Stimulated activated CD4-positive, alpha-beta T cell treated with anti-CD3 and anti-CD28 coated beads, Interleukin-12 subunit alpha, Interleukin-12 subunit beta, amount 100 ng/mL, for 4 hours (primary cell): ENCODE measurements at places on chromosomes 7 and 10.

DNA sequence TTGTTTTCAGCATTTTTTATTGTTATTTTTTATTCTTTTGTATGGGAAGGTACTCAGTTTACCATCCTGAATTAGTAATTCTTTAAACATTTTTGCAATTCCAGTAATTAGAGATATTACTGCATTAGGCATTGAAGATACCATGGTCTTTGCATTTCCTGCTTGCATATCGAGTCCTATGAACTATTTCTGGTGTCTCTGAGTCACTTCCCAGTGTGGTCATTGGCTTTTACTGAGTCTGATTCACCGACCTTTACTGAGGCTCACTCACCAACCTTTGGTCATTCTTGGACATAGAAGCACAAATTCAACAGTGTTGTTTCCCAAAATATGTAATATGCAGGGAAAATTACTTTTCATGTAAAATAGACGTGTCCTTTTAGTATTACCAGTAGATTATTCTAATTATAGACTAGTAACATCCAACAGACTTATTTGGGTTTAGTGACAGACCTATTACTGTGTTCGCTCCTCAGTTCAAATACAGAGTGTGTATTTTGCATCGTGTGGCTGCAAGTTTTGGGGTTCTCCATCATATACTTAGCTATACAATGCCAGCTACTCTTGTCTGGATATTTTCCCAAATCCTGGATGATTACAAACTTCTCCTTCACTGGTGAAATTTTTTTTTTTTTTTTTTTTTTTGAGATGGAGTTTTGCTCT lies 180.7 kb upstream of the PRSS1 start:
- DNase-seq: no peak

- DNase-seq: no peak
Measured at GRCh38 chr7:91291902-91292301, 27.7 kb downstream of the FZD1 start.

GRCh38 chr10:80497187-80498077 lies 40.3 kb upstream of the SH2D4B start:
- no peak for DNase-seq

DNA sequence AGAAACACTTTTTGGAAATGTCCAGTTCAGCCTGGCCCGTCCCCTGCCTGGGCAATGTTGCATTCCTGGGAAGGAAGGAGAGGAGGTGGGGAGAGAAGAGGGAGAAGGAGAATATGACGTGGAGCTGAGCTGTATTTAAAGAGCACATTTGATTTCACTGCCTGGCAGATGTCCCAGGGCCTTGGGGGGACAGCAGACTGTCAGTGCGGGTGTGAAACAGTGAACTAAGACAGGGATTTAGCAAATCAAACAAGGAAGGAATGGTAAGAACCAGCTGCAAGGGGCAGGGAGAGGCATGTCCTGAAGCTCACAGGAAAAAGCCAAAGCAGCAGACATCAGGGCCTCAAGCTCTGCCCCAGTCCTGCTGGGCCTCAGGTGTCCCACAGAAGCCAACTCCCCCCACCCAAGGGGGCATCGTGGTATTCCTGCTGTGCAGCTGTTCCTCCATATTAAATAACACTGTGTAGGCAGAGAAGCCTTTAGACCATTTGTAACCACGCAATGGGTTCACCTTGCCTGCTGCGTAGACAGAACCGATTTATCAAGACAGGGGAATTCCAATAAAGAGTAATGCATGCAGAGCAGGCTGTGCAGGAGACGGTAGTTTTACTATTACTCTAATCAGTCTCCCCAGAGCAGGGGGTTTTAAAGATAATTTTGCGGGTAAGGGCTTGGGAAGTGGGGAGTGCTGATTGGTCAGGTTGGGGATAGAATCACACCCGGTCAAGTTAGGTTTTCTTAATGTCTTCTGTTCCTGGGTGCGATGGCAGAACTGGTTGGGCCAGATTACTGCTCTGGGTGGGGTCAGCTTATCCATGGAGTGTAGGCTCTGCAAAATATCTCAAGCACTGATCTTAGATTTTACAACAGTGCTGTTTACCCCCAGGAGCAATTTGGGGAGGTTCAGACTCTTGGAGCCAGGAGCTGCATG lies 18.3 kb downstream of the LEP start:
- DNase-seq: no peak

- DNase-seq: no peak
Measured at GRCh38 chr10:119378737-119379067, 163.8 kb downstream of the RGS10 start.

- peak; percentile 50 for DNase-seq
Measured at GRCh38 chr10:6239213-6239991, 36.7 kb downstream of the PFKFB3 start.

- DNase-seq: no peak
Measured at GRCh38 chr7:84044834-84045233, 149.8 kb downstream of the SEMA3A start.

GRCh38 chr7:54904130-54904529 lies 114.7 kb upstream of the EGFR start:
- DNase-seq: no peak

GRCh38 chr10:1180836-1181235 lies 124.7 kb downstream of the WDR37 start:
- DNase-seq: no peak

- DNase-seq: no peak
Measured at GRCh38 chr7:31744294-31744874, 57.4 kb downstream of the PPP1R17 start.

DNA sequence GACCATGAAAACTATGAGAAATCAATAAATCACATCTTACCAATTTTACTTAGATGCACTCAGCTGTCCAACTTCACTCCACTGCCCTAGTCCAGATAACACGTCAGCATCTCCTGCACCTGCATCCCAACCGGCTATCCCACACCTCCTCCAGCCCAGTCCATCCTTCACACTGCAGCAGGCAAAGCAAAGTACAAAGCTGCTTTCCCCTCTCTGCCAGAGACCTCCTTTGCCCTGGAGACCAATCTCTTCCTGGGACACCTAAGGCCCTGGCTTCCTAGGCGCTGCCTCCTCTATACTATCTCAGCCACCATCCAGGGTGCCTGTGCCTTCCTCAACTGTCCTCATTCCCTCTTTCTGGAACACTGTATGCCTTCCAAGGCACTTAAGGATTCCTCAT lies 90.3 kb upstream of the DDC start:
- no peak for DNase-seq

DNA sequence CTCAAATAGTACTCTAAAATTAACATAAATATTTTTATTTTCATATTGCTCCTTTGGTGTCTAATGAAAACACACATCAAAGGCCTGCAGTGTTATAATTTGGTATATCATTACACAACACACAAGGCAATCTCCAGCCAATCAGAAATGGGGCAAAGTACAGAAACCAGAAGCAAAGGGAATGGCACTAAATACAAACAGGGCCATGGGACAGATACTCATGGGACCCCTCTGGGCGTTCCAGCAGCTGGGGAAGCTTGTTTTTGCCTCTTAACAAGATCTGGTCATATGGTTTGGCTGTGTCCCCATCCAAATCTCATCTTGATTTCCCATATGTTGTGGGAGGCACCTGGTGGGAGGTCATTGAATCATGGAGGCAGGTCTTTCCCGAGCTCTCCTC lies 551.8 kb upstream of the NRP1 start:
- DNase-seq: no peak

GRCh38 chr10:96089116-96089515 lies 41.0 kb upstream of the ZNF518A start:
- DNase-seq: no peak

GRCh38 chr7:132242192-132242812 lies 334.0 kb downstream of the PLXNA4 start:
- no peak for DNase-seq

DNA sequence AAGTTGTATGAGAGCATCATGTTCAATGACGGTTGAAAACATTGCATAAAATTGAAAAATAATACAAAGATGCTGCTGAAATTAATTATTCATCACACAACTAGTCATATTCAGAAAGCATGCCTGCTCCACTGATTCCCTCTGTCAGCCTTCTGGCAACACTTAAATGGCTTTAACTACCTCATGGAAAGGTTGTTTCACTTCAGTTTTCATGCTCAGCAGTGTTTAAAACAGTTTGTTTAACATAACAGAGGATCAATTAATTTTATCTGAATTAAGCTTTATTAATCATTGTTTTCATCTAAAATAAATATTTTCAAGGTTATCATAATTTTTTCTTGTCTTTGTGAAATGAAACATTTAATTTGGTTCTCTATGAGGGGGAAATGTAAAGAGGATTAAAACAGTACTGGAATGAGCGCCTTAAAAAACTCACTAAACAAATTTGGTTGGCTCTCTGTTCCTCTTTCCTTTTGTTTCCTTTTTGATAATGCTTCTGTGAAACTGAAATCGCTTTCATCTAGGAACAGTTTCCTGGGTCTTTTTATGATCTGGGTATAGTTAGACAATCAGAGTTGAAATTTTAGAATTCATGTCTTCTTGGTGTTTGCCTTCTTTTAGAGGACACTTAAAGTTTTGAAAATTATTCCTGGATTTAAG lies 427.4 kb downstream of the SH2D4B start:
- no peak for DNase-seq

DNA sequence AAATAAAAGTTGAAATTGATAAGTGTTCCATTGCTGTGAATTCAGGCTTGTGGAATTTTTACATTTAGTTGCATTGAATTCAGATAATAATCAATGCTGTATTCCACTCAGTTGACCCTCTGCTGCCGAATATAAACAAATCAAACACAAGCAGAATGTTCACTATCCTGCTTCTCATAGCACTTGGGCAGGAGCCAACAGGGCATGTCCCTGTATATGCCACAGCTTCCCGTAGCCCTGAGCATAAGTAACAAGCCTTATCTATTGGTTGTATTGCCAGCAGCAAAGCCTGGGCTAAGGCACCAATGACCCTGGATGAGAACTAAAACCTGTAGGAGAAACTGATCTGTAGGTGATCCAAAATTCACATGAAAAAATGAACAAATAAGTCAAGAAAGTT lies 145.9 kb downstream of the ARHGAP12 start:
- no peak for DNase-seq

DNA sequence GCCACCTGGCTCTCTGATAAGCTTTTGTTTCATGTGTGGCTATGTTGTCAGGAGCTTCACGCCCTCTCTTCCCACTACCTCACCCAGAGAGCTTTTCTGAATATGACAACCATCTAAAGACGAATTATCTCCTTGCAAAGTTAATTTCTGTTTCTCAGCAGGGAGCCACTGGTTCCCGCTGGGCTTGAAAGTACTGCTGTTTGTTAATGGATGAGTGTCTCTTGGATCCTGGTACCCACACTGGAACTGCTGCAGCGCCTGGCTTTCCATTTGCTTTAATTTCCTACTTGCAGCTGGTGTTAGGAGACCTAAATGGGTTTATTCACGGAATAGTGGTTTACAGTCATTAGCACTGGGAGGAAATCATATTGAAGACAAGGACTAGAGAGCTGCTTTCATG lies 267.9 kb upstream of the LRGUK start:
- DNase-seq: no peak

- DNase-seq: no peak
Measured at GRCh38 chr7:28280516-28280915, 99.9 kb upstream of the JAZF1 start.

GRCh38 chr7:140084142-140084655 lies 21.4 kb upstream of the PARP12 start:
- no peak for DNase-seq

- DNase-seq: no peak
Measured at GRCh38 chr7:122803323-122803722, 82.9 kb downstream of the CADPS2 start.

DNA sequence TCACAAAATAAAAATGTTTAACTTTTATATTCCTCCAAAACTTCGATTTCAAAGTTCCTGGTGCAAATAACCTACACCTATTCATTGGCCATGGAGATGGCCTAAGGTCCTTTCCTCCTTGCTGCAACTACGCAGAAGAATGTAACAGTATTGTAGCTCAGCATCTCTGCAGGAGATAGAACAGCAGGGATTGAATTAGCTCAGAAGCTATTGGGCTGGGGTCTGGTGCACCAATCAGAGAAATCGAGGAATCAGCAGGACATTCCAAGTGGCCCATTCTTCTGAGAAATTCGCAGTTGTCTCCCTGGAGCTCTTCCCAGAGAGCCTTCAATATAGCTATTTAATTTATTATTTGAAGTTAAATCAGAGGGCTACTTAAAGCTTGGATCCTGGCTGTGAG lies 560.6 kb downstream of the GATA3 start:
- no peak for DNase-seq

GRCh38 chr10:102651455-102652169 lies 7.3 kb downstream of the TRIM8 start:
- DNase-seq: no peak

GRCh38 chr10:8272794-8273425 lies 218.4 kb downstream of the GATA3 start:
- no peak for DNase-seq

GRCh38 chr10:4437061-4437460 lies 388.9 kb upstream of the AKR1E2 start:
- no peak for DNase-seq

DNA sequence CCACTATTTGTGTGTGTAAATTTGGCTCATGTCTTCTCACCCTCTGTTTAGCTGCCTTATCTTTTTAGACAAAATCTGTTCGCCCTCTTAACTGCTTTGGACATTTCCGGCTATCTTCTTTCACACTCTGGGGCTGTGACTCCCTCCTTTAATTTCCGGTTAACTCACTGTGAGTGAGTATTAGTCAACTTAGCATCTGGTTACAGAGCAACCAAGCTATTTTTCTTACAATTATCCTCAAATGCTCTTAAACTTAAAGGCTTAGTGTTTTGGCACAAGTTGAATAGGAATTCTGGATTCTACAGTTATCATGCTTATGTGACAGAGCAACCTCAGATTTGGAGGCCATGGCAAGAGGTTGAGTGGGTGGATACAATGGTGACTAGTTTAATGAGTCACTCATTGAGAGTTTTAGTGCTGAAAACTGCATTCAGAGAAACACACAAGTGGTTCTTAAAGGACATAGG lies 177.6 kb upstream of the SEMA3A start:
- no peak for DNase-seq

DNA sequence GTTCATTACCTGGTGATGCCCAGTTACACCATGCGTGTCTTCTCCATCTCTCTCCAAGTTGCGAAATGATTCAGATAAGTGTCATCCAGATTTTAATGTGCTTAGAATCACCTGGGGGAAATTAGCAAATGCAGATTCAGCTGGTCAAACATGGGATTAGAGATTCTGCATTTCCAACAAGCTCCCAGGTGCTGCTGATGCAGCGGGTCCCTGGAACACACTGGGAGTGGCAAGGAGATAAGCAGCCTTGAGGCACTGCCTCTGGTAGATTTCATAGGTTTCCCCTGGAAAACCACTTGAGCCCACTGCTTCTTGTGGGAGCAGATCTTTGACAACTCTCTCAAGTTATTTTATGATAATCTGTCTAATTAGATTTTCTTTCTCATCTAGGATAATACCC lies 196.0 kb upstream of the C7orf33 start:
- no peak for DNase-seq

- DNase-seq: no peak
Measured at GRCh38 chr7:37076668-37077067, 352.4 kb upstream of the AOAH start.

DNA sequence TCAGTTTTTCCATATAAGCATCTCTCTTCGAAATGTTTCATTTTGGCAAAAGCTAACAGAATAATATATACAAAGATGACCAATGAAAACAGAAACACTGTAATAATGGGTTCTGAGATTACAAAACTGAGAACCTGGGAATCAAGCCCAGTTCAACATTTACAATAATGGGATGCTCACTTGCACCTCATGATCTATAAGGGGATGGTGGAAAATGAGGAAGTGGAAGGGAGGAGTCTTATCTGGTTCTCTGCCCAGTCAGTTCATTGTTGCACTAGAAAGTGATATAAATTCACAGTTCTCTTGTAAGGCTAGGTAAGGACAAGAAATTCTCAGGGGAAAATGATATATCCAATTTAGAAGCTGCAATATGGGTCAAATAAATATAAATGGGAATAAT lies 31.7 kb upstream of the RHOBTB1 start:
- DNase-seq: no peak
